8988T (cell line): ENCODE measurements at places on chromosomes 6 and 20.

GRCh38 chr20:10408108-10408813, 25.8 kb downstream of the MKKS start:
- no peak for DNase-seq

DNA sequence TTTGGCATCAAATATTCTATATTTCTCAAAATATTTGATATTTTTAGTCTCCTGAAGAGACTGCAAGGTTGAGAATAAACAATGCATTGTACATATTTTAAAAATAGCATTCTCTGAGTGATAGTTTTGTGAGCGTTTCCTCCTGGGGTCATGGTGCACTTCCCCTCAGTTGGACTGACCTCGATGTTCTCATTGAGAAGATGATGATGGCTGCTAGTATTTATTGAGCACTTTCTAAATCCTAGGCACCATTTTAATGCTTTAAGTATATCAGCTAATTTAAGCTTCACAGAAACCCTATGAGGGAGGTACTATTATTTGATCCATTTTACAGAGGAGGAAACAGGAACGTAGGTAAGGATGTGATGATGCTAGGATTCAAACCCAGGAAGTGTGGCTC, 18.2 kb downstream of the DSE start:
- no peak for DNase-seq

DNA sequence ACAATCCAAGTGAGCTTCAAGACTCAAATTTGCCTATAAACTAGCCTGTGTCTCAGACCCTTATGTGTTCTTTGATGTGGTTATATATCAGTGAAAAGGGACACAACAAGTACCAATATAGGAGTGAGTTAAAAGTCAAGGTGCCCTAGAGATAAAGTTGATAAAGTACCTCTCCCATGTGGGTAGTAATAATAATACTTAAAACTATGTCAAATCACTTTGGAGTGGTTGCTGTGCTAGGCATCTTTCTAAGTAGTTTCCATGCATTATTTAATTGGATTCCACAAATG, 100.4 kb downstream of the BMP5 start:
- no peak for DNase-seq

- no peak for DNase-seq
Observed at GRCh38 chr6:38248500-38249234, 391.1 kb downstream of the BTBD9 start.

GRCh38 chr6:89582669-89583325, 55.8 kb downstream of the LYRM2 start:
- DNase-seq: no peak

DNA sequence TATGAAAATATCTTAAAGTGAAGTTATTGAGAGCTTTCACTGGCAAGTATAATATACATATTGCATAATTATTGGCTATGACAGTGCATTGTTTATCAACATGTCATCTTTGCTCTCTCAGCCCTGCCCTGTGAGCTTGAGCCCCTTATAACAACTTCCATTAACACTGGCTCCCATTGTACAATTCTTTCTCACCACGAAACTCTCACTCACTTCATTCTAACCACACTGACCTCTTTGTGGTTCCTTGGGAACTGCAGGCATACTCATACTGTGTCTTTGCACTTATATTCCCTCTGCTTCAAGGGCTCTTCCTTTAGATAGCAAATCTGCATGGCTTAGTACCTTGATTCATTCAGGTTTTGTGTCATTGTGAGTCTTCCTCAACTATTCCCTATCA, 411.8 kb downstream of the CDKAL1 start:
- no peak for DNase-seq

- no peak for DNase-seq
Observed at GRCh38 chr6:47665112-47665511, 33.3 kb upstream of the ADGRF4 start.

GRCh38 chr6:96304997-96305396, 216.6 kb upstream of the UFL1 start:
- DNase-seq: no peak

DNA sequence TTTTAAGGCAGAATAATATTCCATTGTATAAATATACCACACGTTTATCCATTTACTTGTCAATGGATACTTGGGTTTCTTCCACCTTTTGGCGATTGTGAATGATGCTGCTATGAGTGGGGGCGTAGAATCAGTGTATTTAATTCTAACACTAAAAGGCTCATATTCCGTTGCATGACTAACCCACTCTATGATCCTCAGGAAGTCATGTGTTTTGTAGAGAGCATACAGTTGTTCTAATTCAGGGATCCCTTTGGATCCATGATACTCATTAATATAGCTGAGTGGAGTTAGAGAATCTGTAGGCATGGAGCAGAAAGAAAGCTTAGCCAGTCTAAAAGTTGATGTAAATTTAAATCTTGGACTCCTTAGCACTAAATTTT, 74.2 kb upstream of the TMEM170B start:
- DNase-seq: no peak

GRCh38 chr20:58406422-58407001, 17.5 kb downstream of the VAPB start:
- DNase-seq: no peak

GRCh38 chr6:54856129-54856528, 9.6 kb downstream of the FAM83B start:
- no peak for DNase-seq

DNA sequence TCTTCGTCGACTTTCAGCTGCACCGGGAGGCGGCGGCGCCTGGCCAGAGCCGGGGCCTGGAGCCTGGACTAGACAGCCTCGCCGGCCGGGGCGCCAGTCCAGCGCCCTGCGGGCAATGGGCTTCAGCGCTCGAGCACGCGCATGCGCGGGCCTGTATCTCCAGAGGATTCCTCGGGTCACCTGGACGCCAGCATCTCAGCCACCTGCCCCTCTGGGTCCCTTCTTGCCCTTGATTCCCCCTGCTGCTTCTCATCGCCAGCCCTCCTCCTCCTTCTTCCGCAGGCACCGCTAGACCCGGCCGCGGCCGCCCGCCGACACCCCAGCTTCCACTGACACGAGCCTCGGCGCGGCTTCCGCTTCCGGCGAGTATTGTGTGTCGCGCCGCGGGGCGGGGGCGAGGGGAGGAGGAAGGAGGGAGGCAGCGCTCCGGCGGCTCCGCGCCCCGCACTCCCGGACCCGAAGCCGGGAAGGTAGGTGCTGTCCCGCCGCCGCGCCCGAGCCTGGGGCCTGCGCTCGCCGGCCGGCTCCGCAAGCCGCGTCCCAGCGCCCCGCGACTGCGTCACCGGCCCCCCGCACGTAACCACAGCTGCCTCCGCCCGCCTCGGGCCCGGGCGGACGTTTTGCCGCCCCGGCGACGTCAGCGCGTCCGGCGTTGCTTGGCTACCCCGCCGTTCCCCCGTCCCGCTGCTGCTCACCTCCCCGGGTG, at the start of gene TRIM39:
TSS of gene TRIM39 (plus strand) at position 402 of the 706 bp plus-strand sequence. CDS start 2,391 bp downstream, outside the sequence.
- peak; percentile 89 for DNase-seq

DNA sequence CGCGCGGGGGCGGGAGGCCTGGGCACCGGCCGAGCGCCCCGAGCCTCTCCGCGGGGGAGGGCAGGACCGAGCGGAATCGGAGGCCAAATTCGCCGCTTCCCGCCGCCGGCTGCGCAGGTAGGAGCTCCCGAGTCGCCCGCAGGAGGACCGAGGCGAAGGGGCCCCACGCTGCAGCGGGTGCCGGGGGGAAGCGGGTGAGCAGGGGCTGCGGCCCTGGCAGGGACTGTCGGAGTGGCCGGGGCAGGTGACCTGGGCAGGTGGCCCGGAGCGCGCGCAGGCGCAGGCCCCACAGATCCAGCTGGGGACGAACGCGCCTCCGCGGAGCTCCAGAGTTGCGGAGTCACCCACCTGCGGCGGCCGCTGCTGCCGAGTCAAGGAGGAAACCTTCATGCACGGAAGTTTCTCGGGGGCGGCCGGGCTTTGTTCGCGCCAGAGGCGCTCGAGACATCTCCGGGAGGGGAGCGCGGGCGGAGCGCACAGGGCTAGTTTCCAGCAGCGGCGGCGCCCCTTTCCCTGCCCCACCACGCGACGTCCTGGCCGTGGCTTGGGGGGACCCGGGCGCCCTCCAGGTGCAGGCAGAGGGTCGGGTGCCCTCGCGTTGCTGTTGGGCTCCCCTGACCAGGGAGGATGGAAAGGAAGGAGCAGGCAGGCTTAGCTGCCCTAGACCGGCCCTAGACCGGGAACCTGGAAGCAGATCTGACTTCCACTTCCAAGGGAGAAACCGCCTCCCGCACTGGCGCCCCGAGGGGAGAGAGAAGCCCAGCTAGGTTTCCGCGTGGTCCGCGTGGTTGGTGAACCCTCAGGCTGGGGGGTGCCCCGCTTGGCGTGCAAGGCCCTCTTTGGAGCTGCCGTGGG, 590 bp downstream of the SLCO4A1 start:
- DNase-seq: peak; percentile 79

- no peak for DNase-seq
Observed at GRCh38 chr6:129133770-129134192, 250.8 kb downstream of the LAMA2 start.

- DNase-seq: no peak
Observed at GRCh38 chr6:51098791-51099190, 280.1 kb downstream of the TFAP2B start.

DNA sequence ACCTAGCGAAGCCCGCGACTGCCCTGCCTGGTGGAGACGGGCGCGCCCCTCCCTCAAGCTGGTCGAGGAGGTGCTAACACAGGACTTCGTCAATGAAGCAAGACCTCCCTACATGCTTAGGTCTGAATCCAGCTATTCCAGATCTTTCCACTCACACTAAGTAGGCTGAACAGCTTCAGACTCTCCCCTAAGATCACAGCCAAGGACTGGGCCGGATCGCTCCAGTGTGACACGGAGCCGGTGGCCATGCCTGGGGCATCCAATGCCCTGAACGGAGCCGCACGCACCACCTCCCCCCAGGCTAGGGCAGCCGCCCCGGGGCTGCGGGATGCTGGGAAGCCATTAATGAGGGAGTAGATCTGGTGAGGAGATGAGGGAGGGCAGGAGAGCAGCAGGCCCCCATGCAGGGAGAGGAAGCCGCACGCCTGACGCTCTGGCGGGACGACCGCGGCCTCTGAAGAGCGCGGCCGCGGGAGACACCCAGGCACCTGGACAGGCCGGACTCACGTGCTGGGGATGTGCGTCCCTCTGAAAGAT, 200.0 kb downstream of the WDR27 start:
- no peak for DNase-seq

DNA sequence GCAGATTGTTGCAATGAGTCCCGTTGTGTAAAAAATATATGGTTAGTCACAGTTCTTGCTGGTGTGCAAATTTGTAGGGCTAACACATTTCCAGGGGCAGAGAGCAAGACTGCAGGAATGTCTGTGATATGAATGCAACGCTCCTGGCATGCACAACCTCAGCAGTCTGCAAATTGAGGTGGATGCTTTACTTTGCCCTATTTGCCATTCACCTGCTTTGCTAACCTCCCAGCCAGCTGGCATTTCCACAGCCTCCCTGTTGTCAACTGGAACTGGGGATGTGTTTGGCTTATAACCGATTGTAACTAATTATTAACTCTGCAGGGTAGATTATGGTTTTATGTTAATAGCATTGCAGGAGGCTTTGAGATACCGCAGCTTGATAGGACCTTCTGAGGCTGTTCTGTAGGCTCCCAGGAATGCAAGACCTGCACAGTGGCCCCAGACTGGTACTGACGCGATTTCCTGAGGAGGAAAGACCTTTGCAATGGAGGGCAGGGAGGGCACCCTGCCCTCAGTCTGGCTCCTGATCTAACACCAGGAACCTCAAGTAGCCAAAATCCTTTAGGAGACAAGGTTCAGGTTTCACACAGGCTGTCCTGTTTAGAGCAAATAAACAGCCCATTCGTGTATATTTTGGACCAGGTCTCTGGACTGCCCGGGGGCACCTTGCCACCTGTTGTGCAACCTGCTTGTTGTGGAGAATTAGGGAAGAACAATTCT, 53.4 kb downstream of the EDN1 start:
- no peak for DNase-seq

- no peak for DNase-seq
Observed at GRCh38 chr6:22764496-22764895, 195.1 kb downstream of the HDGFL1 start.

- DNase-seq: no peak
Observed at GRCh38 chr6:41073968-41074691, 1.4 kb downstream of the NFYA start.

DNA sequence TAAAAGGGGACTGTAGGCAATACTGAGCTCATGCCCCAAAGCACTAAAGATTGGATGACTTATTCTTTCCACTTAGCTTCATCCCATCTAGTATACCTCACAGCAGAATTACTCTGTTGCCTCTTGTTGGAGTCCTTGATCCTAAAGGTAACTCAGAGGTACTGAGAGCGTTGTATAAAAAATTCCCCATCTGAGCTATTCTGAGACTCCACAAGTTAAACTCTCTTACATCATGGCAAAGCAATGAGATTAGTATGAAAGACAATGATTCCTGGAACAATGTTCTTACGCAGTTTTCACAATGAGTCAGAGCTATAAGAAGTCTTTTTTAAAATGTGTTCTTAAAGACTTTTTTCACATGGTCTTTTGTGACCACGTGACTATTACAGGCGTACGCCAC, 370.1 kb downstream of the ADGRB3 start:
- DNase-seq: no peak

GRCh38 chr6:46042355-46042999, 26.8 kb upstream of the CLIC5 start:
- no peak for DNase-seq

- no peak for DNase-seq
Observed at GRCh38 chr6:15804164-15805154, 141.6 kb upstream of the DTNBP1 start.

DNA sequence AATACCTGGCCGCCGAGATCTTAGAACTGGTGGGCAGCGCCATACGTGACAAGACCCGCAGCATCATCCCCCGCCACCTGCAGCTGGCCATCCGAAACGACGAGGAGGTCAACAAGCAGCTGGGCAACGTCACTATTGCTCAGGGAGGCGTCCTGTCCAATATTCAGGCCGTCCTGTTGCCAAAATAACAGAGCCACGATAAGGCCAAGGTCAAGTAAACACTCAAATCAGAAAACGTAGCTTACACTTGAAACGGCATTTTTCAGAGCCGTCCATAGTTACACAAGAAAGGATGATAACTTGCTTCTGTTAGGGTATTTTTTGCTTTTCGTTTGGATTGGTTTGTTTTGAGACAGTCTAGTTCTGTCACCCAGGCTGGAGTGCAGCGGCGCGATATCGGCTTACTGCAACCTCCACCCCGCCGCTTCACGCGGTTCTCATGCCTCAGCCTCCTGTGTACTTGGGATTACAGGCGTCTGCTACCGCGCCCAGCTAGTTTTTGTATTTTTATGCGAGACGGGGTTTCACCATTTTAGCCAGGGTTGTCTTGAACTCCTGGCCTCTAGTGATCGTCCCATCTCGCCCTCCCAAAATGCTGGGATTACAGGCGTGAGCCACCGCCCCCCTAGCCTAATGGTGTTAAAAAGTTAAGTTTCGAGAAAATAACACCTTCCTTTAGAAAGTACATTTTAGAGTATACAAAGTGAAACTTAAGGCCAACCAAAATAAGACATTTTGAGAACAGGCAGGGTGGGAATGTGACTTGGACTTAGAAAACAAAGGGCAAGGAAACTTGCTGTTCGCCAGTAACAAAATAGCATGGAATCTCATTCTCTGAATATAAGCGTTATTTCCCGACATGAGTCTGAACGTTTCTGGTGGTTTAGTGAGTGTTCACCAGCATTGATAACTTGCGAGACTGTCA, 42.8 kb upstream of the HFE start:
- no peak for DNase-seq
